ENCODE measurements at places on chromosomes 16 and 17. TPM values are rescaled to one million over a fixed set of nuclear protein-coding genes. Genes with fewer than 3 reads are reported as not detected.

KCTD2 gene
- 21.4 TPM for total RNA-seq

DNA sequence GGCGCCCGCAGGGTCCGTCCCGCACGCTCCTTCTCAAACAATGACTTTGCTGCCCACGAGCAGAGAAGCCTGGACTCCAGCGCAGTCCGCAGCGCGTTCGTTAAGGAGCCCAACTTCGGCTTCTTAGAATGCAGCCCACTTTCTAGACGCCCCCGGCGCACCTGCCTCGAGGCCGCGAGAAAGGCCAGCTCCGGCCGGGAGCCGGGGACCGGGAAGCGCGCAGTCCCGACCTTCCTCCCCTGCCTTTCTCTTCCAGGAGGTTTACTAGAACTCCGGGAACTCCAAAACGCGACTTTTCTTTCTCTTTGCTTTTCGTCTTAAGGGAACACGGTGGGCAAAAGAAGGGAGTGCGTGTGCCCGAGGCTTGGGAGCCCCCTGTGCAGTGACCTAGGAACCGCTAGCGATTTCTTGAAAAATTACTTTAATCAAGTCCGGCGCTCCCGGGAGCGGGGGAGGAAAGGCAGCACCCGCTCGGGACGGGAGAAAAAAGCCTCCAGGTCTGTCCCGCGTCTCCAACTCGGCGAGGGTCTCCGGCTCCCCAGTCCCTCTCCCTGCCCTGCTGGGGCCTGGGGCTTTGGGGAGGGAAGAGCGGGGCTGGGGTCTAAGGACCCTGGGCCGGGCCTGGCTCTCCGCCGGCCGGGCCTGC is 2.6 kb downstream of the HNF1B start:
- no peaks in the 10 kb centered on the region for H3K36me3 ChIP-seq
- no peak overlapping the region for H3K27ac ChIP-seq
- no peaks in the 10 kb centered on the region for H3K27me3 ChIP-seq

DNA sequence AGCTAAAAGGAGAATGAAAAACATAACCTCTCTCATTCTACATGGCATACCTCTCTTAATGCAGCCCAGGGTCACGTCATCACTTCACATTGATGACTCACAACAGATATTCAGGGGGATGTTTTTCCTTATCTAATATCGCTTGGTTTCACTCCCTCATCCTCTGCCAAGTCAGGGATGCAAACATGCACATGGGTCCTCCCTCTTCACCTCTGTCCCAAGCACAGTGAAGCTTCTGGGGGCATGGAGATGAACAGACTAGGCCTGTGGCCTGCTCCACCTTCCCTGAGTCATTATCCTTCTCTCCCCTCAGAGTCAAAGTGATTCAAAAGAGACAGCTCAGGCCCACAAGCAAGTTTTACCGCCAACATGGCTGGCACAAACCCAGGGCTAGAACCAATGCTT is 2.3 kb upstream of the MT2A start:
- no peaks in the 10 kb centered on the region for H3K27me3 ChIP-seq
- DNase-seq: no peak
- H3K36me3 ChIP-seq: no peaks in the 10 kb centered on the region
- H3K27ac ChIP-seq: no peak overlapping the region
- H3K4me1 ChIP-seq: peaks cover 5% of the 10 kb centered on the region
- H3K4me3 ChIP-seq: no peak overlapping the region

DNA sequence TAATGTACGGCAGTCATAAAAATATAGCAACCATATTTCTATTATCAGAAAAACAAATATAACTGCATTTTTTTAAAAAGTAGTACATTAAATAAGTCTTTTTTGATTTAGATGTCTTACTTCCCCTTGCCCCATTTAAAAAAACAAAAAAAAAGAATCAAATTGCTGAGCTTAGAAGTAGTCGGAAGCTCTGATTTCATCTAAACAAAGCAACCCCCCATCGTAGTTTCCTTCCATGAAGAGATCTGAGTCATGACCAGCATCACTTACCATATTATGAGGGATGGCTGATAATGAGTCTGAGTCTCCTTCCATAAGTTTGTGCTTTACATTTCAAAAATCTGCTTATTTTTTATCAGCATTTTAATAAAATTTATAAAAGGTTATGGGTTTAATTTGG is 86.2 kb downstream of the ITFG1 start:
- no peak overlapping the region for H3K27ac ChIP-seq
- no peak for DNase-seq
- H3K36me3 ChIP-seq: no peaks in the 10 kb centered on the region
- H3K4me3 ChIP-seq: no peak overlapping the region

KRTAP2-1 gene
- total RNA-seq: not detected

GRCh38 chr16:1731073-1731472 is 25.1 kb downstream of the MAPK8IP3 start:
- H3K36me3 ChIP-seq: no peaks in the 10 kb centered on the region
- DNase-seq: no peak
- no peaks in the 10 kb centered on the region for H3K27me3 ChIP-seq
